CD4-positive, alpha-beta T cell treated with Interleukin-17A for 4 hours (primary cell): ENCODE measurements at places on chromosomes 12 and 14.

DNA sequence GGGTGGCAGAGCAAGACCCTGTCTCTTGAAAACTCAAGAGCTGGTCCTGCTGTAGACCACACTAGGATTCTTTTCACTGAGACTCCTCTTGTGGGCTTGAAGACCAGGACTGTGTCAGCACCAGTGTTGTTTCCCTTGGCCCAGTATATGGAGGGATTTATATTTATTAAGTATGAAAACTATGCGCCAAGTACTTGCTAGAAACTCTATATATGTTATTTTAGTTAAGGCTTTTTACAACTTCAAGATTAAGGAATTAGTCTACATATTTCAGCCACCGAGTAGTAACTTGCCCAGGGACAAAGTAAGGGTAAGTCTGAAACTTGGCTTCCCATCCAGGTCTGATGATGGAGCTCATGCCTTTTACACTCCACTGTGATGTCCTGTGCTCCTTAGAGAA, 488.4 kb downstream of the PCNX1 start:
- no peak for DNase-seq

- no peak for DNase-seq
Observed at GRCh38 chr12:92554158-92555073, 148.4 kb upstream of the PLEKHG7 start.

GRCh38 chr12:103382736-103383346, 112.9 kb downstream of the C12orf42 start:
- DNase-seq: no peak

DNA sequence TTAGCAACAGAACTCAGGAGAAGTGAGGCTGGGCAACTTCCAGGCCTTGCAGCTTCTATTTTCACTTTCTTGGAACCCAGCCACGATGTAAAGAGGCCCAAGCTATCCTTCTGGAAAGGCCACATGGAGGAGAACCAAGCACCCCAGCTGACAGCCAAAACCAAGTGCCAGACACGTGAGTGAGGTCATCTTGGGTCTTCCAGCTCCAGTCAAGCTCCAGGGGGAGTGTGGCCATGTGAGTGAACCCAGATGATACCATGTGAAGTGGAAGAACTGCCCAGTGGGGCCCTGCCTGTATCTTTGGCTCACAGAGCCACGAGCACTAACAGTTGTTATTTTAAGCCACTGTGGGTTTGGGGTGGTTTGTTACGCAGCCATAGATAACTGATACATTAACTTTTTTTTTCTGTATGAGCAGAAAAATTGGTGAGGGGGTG, 126.8 kb upstream of the MAP1LC3B2 start:
- no peak for DNase-seq

- no peak for DNase-seq
Observed at GRCh38 chr12:1873531-1874510, 44.6 kb downstream of the CACNA2D4 start.

GRCh38 chr14:32940711-32941667, 2.3 kb downstream of the NPAS3 start:
- no peak for DNase-seq
